Hippocampal formation (tissue), 2 donors: ENCODE measurements at places on chromosomes 13 and 19.

DNA sequence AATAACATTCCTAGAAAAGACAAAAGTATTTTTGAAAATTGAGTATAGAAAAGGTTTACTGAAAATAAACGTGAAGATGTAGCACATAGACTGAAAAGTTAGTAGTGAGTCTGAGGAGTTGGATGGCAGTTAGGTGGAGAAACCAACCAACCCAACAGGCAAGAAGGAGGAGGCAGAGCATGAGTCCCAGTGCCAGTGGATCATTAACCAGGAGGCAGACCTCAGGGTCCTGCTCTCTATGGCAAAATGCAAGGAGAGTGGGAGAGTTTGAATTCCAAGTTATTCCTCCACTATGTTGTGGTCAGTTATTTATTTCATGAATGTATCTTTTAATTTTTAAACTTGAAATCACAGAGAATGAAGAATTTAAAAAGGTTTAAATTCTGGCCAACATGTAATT is 446.4 kb downstream of the GPC6 start:
- no peak for DNase-seq

- DNase-seq: no peak
Measured at GRCh38 chr13:104414771-104415170, 1348.6 kb upstream of the SLC10A2 start.

GRCh38 chr13:20446405-20446804 is 79.3 kb downstream of the CRYL1 start:
- no peak for DNase-seq

DNA sequence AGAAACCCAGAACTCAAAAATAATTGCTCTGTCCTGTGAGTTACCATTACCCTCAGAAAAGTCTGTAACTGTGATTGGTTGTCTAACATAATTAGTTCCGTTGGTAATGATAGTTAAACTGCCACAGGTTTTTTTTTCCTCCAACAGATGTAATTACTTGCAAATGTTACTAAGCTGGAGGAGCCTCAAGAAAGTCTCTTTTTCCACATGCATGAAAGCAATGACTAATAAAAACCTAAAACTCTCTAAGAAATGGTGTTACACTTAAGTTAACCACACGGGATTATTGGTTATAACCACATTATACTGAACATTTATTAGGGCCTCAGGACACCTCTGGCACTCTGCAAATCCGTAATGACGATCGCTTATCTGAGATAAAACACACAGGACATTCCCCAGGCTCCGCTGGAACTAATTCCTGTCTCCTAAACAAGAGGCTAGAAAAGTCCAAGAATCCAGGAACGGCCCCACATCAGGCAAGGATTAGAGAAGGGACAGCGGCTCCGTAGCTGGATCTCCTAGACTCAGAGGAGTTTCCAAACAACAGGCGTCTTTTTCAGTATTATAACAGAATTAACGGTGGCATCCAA is 753 bp downstream of the ZNF235 start:
- DNase-seq: no peak

- DNase-seq: no peak
Measured at GRCh38 chr19:3194106-3195087, 8.7 kb downstream of the NCLN start.

DNA sequence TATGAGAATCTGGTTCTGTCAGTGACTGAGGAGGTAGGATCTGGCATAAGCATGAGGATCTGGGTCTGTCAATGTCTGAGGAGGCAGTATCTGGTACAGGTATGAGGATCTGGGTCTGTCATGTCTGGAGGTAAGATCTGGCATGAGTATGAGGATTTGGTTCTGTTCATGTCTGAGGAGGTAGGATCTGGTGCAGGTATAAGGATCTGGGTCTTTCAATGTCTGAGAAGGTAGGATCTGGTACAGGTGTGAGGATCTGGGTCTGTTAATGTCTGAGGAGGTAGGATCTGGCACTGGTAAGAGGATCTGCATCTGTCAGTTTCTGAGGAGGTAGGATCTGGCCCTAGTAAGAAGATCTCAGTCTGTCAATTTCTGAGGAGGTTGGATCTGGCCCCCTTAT is 12.4 kb upstream of the PDCD2L start:
- no peak for DNase-seq

DNA sequence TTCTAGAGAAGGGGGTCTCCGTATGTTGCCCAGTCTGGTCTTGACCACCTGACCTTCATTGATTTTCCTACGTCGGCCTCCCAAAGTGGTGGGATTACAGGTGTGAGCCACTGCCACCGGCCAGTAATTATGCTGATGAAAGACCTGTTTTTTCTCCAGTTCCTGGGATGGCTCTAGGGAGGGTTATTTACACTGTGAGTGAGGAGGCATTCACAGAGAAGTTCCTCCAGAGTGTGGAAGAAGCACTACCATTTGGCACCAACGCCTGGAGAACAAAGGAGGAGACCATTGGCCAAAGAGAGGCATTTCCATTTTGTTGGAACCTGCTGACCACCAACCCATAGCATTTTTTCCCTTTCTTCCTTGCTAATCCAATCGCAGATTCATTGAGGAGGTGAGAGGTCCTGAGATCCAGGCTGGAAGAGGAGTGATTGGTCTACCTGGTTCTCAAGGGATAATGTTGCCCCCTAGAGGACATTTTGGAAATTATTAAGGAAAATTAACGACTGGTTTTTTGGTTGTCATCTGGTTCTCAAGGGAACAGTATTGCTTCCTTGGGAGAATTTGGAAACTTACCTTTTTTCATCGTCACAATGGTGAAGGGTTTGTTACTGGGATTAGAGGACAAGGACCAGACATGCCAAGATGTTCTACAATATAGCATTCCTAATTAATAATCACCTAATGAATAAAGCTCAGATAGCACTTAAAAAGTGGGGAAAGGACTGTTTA is 5.5 kb upstream of the SAE1 start:
- DNase-seq: peak; percentile 69

DNA sequence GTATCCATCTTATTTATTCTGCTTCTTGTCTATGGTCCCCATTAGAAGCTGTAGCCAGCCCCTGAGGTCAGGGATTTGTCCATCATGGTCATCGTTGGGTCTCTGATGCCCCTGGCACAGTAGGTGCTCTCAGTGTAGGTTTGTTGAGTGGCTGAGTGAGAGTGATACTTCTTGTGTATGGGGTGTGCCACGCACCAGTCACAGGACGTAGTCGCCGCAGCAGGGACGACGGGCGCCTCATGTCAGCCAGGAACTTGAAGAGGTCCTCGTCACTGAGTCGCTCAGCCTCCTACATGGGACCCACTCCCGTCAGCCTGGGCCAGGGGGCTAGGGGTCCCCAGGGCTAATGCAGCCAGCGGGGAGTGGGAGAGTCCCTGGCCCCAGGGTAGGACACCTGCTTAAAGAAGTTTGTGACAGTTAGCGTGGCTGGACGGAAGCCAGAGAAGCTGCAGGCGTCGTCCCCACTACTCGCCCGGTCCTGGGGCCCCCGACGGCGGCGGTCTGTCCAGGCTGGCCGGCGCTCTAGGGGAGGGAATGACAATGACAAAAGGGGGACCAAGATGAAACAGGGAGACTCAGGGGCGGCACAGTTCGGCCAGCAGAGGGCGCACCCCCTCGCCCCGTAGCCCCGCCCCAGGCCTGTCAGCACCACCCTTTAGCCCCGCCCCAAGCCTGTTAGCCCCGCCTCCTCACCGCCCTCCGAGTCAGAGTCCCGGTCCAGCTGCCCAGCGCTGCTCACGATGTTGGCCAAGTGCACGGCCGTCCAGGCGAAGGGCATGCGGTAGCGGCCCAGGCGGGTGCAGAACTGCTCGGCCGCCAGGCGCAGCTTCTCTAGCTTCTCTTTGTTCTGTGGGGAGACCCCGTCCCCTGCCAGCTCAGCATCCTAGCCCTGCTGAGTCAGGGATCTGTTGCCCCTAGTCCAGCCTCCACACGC is 3.7 kb downstream of the ANGPTL8 start:
- peak; percentile 79 for DNase-seq

DNA sequence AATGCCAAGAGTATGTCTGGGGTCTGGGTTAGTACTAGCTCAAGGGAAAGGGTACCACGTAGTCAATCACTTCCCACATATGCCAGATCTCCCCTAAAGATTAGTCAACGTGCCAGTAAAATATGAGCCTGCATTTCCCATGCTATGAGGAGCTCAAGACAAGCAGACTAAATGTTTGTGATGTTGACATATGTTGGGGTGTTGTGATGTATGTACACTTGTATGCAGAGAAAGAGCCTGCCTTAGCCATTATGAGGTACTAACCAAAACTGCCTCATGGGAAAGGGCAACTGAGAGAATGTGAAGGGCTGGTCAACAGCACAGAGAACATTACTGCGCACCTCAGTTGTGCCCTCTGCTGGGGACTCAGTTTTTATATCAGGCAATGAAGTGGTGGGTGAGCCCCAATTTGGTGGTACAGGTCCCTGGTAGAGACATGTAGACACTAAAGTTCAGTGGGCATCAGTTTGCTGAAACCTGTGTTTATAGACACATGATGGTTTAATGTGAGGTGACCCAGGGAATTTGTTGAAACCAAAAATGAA is 287.0 kb downstream of the DCT start:
- no peak for DNase-seq

DNA sequence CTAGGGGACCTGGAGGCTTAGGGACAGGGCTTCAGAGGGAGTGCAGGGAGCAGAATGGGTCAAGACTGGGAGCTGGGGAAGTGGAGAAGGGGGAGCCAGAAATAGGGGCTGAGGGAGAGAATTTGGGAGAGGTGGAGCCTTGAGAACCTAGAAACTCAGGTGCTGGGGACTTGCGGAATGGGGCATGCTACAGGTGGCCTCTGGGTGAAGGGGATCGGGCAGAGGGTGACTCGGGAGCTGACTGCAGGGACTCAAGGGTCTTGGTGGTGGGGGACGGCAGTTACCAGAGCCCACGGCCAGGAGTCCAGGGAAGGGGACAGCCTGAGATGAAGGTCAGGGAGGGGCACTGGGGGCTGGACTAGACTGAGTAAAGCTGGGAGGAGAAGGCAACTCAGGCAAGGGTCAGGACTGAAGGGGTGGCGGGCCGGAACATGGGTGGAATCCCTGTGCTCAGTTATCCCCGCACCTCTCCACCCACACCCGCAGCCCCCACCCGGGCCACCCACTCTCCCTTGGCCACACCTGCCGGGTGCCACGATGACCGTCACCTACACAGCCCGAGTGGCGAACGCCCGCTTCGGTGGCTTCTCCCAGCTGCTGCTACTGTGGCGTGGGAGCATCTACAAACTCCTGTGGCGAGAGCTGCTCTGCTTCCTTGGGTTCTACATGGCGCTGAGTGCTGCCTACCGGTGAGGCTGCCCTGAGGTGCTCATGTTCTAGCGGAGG is 628 bp downstream of the BEST2 start:
- no peak for DNase-seq

DNA sequence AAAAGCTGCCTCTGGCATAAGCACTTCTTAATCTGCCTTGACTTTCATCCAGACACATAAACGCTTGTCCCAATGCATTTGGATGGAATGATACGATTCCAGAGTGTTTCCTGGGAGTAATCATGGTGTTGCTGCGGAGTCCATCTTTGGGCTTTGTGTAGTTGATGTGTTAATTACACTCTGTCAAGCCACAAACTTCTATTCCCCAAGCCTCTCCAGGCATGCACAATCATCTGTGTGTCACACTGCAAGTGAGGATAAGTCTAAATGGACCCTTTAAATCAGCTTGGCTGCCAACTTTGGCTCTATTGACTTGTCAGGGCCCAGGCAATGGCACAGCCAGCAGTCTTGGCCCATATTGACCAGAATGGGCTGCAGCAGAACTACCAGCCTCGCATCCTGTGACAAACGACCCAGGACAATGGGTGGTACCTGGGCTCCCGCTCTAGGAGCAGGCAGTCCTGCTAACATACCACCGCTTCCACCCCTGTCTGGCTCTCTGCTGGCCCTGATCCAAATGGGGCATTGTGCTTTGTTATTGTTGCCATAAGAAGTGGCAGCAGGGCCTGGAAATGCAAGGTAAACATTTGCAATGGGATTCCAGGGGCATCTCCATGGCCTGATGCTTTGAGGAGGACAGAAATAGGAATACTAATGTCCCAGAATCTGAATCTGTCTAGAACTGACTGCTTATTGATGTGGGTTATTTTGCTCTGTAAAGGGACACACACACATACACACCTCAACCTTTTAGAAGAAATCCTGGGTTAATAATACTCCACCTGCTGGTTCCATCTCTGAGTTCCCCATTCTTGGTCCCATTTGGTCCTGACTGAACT is 127.2 kb downstream of the DNAJC15 start:
- DNase-seq: no peak

DNA sequence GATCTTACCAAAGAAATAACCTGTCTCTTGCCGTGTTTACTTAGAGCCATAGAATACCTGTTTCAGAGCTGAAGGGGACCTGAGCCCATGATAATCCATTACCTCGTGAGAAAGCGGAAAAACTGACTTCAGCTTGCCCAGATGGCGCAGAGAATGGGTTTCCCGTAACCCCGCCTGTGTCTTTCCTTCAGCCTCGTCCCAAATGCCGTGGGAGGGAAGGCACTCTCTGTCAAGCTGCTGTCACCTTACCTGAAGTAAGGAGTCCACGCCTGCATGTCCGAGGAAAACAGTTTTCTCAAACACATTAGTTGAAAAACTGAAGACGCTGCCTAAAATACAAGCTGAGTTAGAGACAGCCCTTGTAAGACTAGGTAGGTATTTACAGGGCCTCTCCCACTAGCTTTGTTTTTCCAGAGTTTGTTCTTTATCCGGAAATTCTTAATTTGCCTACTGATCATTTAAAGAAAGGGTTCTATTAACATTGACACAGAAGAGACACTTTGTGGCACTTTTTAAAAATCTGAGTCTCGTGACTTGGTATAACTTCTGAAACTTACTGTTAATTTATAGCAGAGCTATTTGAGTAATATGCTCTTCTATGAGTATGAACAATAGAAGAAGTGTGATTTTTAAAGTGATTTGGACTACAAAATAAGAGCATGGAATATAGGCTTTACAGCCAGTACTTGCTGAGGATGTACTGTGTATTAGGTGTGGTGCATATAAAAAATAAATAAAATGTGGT is 1.3 kb upstream of the INTS6 start:
- no peak for DNase-seq

GRCh38 chr19:33522371-33522662 is 726 bp upstream of the PEPD start:
- no peak for DNase-seq

GRCh38 chr13:98686270-98686669 is 66.2 kb downstream of the SLC15A1 start:
- no peak for DNase-seq

DNA sequence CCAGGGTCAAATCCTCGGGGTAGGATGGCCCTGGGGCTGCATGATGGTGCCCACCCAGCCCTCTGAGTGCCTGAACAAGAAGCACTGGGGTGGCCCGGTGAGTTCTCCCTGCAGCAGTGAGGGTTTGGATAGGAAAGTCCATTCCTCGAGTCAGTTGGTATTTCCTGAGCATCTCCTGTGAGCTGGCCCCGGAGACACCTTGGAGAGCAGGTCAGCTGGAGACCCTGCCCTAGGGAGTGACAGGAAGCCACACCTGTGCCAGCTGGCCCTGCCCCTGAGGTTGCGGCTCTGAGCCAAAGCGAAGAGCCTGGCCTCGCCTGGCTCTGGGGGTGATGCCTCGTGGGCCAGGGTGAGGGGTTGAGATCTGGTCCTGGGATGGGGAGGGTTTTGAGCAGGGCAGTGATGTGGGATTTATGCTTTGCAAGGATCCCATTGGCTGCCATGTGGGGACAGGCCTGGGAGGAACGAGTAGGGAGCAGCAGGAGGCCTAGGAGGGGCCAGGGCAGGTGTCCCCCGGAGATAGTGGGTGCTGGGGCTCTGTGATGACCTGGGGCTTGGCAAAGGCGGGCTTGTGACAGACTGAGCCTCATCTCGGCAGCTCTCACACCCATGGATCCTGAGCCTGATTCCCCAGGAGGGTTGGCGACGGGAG is 16.0 kb downstream of the CRTC1 start:
- DNase-seq: no peak

GRCh38 chr19:46975925-46976782 is 43.5 kb upstream of the NPAS1 start:
- DNase-seq: peak; percentile 82

GRCh38 chr13:59744747-59745391 is 418.9 kb downstream of the DIAPH3 start:
- no peak for DNase-seq
